ENCODE measurements at places on chromosomes 6 and 20.

DNA sequence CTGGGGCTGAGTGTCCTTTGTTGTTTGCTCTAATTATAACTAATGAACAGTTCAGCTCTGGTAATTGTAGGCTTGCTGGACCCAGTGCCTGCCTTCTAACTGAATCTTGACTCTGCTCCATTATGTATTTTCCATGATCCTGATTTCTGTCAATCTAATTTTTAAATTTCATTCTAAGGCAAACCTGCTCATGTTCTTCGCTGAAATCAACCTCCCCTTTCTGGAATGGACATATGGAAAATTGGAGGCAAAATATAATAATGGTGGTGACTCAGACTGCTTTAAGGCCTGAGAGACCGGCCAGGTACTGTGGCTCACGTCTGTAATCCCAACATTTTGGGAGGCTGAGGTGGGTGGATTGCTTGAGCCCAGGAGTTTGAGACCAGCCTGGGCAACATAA, 182.7 kb upstream of the AKAP12 start:
- DNase-seq, result no peak

DNA sequence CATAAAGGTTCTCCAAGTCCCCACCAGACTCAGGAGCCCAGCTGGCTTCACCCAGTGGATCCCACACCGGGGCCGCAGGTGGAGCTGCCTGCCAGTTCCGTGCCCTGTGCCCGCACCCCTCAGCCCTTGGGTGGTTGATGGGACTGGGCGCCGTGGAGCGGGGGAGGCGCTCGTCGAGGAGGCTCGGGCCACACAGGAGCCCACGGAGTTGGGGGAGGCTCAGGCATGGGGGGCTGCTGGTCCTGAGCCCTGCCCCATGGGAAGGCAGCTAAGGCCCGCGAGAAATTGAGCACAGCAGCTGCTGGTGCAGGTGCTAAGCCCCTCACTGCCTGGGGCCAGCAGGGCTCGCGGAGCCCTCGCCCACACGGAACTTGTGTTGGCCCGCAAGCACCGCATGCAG, 234.4 kb upstream of the HSF2 start:
- no peak for DNase-seq

DNA sequence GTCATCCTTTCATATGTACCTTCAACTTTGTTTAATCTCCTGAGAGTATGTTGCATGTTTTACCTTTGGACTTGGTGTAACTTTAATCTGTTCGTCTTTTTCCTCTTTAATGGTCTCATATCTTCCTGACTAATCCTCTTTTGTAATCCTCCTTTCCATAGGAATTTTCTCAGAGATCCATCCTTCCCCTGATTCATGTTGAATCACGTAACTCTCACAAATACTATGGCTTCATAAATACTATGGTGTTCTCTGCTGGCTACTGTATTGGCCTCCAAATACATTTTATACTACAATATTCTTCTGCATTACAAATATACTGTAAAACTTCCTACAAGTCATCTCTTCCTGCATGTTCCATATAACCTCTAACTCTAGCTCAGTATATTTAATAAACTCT, 317.7 kb upstream of the ADGRB3 start:
- no peak for DNase-seq

DNA sequence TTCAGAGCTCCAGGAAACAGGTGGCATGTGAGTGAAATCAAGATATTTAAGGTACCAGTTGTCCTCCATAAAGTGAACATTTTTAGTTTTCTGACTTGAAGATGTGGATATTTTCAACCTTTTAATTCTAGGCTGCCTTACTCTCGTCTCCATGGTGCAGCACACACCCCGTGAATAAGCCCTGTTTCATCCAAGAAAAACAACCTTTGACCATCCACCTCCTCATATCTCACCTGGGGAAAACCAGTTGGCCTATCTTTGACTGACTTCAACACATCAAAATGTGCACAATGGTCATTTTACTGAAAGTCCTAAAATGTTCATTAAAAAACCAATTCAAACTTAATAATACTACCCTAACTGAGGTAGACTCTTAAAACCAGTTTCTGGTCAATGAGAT, 73.8 kb upstream of the CD2AP start:
- no peak for DNase-seq

DNA sequence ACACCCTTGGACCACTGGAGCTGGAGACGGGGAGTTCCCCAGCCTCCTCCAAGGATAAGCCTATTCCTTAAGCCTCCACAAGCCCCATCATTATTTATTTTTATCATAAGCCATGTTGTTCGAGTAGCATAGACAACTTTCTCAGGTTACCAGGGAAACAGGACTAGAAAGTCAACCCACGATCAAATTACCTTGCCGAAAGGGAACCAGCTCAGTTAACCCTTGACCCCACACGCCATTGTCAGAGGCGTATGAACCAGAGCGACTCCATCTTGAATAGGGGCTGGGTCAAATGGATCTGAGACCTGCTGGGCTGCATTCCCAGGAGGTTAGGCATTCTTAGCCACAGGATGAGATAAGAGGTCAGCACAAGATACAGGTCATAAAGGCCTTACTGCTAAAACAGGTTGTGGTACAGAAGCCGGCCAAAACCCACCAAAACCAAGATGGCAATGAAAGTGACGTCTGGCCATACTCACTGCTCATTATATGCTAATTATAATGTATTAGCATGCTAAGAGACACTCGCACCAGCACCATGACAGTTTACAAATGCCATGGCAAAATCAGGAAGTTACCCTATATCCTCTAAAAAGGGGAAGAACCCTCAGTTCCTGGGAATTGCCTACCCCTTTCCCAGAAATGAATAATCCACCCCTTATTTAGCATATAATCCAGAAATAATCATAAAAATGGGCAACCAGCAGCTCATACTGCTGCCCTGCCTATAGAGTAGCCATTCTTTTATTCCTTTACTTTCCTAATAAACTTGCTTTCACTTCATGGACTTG, 22.4 kb downstream of the SYNJ2 start:
- no peak for DNase-seq

DNA sequence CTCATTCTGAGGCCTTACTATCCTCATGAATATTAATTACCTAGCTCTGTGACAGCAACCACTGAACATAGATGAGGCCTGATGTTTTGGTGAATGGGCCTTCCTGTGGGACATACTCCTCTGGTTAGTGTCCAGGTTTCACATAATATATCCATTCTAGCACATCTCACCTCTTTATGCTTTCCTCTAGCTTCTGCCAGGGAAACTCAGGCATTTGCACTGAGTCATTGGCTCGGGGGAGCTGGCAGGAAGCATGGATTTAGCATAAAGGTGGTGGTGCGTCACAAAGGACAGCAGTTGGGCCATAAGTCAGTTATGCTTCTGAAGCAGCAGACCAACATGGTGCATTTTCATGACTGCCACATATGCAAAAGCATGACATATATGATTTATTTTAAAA, 37.5 kb upstream of the TMEM170B start:
- DNase-seq, result peak; percentile 79

GRCh38 chr6:110853754-110854477, 20.7 kb upstream of the AMD1 start:
- DNase-seq, result no peak

- no peak for DNase-seq
These were observed 3.6 kb upstream of the PHF1 start for GRCh38 chr6:33407132-33407718.

GRCh38 chr6:166318649-166319600, 10.7 kb upstream of the PRR18 start:
- no peak for DNase-seq

GRCh38 chr6:30071081-30071818, 4.3 kb downstream of the PPP1R11 start:
- DNase-seq, result no peak

- no peak for DNase-seq
These were observed 96.2 kb downstream of the FAXC start for GRCh38 chr6:99253271-99253670.

- DNase-seq, result no peak
These were observed 72.4 kb downstream of the HFE start for GRCh38 chr6:26159357-26160273.

DNA sequence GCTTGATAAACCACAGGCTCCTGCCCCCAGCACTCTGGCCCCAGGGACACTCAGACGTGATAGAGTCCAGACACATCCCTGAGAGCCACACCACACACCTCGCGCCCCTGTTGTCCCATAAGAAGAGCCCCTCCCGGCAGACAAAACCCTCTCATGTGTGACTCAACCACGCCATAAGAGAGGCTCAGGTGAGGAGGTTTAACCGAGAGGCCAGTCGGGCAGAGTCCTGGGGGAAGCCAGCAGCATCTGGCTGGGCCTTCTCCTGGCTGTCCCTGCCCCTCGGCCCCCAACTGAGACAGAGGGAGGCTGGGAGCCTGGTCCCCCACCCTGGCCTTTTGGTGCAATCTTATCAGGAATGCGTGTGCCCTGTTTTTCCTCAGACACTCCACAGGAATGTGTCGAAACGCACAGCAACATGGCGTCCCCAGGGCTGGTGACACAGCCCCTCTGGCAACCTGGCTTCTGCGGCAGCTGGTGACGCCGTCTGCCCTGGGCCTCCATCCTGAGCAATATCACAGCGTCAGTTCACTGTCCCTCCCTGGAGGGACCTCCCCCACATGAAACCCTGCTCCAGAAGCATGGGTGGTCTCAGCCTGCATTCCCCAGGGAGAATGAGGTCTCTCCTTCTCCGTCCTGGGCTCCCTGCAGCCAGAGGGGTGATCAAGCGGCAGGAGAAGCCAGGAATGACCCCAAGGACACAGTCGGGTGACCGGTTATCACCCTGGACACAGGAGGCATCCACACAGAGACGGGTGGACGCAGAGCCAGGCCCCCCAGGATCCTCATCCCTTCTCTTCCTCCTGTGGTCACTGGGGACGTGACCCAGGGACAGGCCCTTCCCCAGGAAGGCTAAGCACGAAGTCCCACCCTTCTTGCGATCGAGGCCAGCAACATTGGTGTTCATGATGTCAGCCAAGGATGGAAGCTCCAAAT, 156.6 kb upstream of the AFDN start:
- no peak for DNase-seq

DNA sequence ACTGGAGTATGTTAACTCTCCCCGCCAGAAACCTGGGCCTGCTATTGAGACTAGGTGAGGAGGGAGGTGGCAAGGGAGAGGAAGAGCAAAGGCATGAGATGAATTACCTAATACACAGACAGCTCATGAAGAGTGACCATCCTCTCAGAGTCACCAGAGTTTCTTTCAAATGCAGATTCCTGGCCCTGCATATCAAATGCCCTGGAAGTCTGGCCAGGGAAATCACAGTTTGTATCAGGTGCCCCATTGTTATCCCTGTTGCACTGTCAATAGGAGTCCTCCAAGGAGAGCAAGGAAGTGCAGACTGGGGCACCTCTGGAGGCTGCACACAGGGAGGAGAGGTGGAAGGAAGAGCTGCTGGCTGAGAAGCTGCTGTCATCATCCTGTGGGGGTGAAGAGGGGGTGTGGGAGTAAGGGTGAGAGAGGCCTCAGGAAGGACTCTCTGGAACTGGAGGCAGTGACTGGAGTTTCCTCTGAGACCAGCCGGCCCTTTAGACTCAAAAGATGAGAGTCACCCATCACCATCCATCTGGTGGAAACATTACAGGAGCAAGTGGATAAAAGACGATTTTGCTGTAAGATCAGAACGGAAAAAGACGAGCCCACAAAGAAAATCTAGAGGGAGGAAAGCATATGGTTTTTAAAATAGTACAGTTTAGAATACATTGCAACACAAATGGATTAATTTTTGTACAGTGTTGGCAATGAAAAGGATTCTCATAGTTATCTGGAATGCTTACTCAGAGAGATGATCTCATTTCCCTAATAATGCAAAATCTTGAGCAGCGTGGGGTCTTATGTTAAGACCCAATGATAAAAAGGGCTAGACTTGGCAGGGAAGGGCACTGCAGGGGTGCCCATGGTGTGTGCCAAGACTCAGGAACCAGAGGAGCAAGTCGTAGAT, 268.1 kb downstream of the UST start:
- no peak for DNase-seq

GRCh38 chr6:23055523-23055922, 486.2 kb downstream of the HDGFL1 start:
- DNase-seq, result no peak

GRCh38 chr6:85470023-85470410, 20.1 kb downstream of the NT5E start:
- no peak for DNase-seq

GRCh38 chr6:34196116-34196832, 40.4 kb upstream of the HMGA1 start:
- DNase-seq, result peak; percentile 83

DNA sequence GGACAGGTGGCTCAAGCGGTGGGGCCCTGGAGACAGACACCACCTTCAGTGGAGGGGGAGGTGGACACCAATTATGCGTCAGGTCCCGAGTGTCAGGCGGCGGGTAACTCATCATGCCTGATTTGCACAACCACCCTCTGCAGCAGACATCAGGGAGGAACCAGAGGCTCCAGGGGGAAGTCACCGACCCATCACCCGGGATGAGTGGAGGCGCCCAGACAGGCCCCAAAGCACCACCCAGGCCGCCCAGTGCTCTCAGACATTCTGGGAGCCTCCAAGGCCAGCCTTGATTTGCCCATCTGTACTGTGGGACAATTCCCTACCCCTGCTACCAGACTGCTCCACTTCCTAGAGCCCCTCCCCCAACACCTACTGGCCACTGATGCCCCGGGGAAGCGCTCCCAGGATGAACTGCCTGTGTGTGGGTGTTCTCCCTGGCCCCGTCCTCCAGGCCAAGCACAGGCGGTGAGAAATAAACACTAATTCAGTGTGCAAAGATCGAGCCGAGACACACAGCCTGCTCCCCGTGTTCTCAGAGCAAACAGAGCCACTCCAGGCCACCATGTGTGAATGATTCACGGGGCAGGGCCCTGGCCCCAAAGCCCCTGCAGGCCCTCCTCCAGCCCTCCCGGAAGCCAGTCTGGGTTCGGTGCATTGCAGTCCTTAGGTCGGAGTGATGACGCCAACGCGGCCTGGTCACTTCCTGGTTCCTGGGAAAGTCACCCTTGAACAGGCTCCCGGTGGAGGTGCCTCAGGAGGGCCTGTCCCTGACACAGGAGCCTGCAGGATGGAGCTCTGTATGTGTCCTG, 107.2 kb downstream of the ASXL1 start:
- DNase-seq, result peak; percentile 58

DNA sequence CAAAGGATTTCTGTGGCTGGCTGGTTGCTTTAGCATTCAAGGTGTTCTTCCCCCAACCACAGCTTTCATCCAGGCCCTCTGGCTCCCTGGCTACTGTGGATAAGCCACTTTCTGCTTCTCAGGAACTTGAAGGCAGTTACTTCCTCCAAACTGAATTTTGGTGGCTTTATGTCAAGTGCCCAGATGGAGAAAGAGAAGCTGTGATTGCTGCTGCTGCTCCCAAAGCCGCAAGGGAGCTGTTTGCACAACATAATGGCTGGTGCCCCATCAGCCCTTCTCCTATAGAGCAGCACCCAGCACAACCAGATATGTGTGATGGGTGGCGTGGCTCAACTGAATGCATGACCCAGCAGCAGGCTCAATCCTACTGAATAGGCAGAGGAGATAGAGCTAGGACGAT, 465.2 kb downstream of the MAFB start:
- DNase-seq, result no peak

- no peak for DNase-seq
These were observed 54.5 kb downstream of the TRMT11 start for GRCh38 chr6:126040826-126041225.

GRCh38 chr6:35370124-35370741, 27.9 kb downstream of the PPARD start:
- peak; percentile 49 for DNase-seq
